K562 (cell line): ENCODE measurements at places on chromosomes 1 and 21. TPM values are rescaled to one million over a fixed set of nuclear protein-coding genes. Genes with fewer than 3 reads are reported as not detected.

DNA sequence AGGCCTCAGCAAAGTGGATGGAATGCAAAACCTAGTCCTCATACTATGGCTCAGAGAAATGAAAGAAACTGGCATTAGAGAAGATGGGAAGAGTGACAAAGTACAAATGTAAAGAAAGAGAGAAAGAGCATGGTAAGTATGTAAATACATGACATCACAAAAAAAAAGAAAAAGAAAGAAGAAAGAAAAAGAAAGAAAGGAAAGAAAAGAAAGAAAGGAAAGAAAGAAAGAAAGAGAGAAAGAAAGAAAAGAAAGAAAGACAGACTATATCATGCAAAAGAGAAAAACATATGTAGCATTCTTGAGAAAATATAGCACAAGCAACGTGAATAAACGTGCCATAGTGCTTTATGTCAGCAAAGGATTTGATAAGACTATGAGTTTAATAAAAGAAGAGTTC lies 76.1 kb upstream of the CACHD1 start:
- DNase-seq, result no peak

DNA sequence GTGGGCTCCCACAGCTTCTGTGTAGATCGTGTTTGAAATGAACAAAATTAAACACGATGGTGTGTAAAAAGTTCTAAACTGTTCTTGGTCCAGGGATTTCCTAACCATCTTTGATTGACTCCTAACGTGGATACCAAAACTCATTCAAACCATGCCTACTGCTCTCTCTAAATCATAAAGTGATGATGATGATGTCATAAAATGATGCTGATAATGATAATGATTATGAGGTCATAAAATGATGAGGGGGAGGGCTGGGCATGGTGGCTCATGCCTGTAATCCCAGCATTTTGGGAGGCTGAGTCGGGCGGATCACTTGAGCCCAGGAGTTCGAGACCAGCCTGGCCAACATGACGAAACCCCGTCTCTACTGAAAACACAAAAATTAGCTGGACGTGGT lies 133.3 kb upstream of the COA6 start:
- no peak for DNase-seq

DNA sequence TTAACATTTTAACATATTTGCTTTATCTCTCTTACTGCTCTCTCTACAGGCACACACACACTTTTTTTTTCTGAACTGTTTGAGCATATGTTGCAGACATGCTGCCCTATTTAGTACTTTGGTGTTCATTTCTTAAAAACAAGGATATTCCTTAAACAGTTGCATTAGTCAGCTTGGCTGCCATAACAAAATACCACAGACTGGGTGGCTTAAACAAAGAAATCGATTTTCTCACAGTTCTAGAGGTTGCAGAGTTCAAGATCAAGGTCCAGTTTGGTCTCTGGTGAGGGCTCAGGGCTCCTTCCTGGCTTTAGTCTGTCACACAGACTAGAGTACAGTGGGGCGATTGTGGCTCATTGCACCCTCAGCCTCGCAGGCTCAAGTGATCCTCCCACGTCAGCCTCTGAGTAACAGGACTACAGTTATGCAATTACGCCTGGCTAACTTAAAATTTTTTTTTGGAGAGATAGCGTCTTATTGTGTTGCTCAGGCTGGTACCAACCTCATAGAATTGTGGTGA lies 46.7 kb downstream of the RPRD2 start:
- no peak for DNase-seq

GRCh38 chr1:46437723-46438122 lies 43.6 kb downstream of the FAAH start:
- DNase-seq, result peak; percentile 49

The ILDR2 gene
- total RNA-seq, result 0.16 and 0.20 TPM in 2 replicates
